Posterior cingulate gyrus (tissue), 11 donors: ENCODE measurements at places on chromosomes 4 and X.

GRCh38 chrX:130788786-130789581 is 114.0 kb downstream of the ENOX2 start:
- no peak for DNase-seq

- no peak for DNase-seq
Measured at GRCh38 chrX:17597836-17598439, 139.4 kb upstream of the SCML1 start.

- no peak for DNase-seq
Measured at GRCh38 chr4:181592221-181592745, 650.9 kb upstream of the TENM3 start.

GRCh38 chrX:12412561-12412960 is 274.3 kb downstream of the FRMPD4 start:
- DNase-seq = no peak

- no peak for DNase-seq
Measured at GRCh38 chr4:8457646-8458252, 17.2 kb downstream of the TRMT44 start.

- DNase-seq = no peak
Measured at GRCh38 chr4:179894066-179894778, 2349.0 kb upstream of the TENM3 start.

GRCh38 chr4:152581536-152582160 is 45.8 kb upstream of the FBXW7 start:
- DNase-seq = no peak
